ENCODE measurements at places on chromosomes 4 and X.

GRCh38 chr4:2768921-2769336 lies 12.8 kb upstream of the TNIP2 start:
- no peak for DNase-seq

DNA sequence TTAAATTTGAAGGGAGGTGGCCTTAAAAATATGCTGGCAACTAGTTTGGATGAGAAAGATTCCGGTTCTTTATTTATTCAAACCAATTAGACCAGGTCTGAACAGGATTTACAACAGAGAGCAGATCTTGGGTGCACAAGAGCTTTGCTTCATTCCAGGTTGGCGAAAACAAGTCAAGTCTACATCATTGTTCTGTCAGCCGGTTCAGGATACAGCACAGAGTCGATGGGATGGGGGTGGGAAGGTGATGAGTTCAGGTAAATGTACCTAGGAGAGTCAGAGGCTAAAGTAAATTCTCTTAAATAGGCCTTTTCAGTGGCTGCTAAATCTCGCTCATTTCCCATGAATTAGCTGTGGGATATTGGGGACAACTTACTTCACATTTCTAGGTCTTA lies 882 bp upstream of the STIM2 start:
- no peak for DNase-seq

GRCh38 chr4:1473718-1474117 lies 67.5 kb upstream of the NKX1-1 start:
- no peak for DNase-seq

- no peak for DNase-seq
These were observed 52.7 kb upstream of the TMPRSS11F start for GRCh38 chr4:68182382-68182820.

DNA sequence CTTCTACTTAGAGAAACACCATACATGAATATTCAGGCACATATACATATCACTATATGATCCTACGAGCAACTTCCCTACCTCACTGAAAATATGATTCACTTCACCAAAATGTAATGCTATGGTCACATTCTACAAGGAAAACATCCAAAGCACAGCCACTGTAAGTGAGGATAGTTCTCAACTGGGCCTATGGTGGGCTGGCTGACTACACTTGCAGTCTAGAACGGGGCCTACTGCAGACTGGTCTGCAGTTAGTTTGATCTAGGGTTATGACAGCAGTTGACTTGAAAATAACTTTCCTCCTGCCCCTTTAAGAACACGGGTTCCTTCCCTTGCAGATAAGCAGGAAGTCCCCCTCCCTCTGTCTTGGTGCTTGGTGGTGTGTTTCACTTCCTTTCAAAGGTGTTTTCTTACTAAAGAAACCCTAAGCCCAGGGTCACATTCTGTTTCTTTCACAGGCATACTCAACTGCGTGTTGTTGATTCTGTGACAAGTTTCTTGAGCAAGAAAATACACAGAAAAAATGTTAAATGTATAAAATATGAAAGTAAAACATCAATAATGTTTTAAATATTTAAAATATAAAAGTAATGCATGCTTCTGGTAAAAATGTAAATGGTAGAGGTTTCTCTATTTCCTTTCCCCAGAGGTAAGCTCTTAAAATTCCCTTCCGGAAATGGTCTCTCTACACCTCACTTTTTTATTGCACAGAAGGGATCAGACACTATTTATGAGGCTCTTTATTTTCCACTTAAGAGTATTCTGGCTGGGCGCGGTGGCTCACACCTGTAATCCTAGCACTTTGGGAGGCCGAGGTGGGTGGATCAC lies 18.0 kb upstream of the TMSB4X start:
- no peak for DNase-seq

DNA sequence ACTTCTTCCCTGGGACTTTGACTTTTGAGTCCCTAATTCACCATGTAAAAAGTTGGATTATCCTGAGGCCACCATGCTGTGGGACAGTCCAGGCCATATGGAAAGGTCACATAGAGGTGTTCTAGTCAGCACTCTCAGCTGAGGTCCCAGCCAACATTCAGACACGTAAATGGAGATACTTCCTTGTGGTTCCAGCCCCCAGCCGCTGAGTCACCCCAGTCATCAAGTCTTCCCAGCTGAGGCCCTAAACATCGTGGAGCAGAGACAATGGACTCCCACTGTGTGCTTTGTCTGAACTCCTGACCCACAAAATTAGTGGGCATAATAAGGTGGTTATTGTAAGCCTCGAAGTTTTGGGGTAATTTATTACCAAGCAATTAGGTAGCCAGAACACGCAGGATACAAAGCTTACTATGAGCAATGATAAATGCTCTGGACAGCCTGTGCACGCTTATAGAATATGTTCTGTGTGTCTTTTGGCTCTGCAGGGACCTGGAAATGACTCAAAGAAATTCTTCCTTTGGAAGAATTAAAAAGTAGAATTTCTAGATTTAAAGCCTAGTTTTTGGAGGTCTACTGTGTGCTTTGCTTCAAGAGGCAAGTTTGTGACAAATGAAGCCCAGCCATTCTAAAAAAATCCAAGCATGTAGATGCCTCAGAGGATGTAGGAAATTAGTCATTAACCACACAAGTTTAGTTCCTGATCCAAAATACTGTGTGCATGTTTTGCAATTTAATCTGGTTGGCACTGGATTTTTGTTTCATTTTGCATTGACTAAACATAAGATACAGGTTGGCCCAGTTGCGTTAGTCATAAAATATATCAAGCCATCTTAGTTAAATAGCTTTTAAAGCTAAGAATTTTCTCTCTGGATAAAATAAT lies 33.2 kb upstream of the SLC9A7 start:
- no peak for DNase-seq

- DNase-seq = no peak
These were observed 150.8 kb upstream of the DIPK2B start for GRCh38 chrX:45351478-45351877.

DNA sequence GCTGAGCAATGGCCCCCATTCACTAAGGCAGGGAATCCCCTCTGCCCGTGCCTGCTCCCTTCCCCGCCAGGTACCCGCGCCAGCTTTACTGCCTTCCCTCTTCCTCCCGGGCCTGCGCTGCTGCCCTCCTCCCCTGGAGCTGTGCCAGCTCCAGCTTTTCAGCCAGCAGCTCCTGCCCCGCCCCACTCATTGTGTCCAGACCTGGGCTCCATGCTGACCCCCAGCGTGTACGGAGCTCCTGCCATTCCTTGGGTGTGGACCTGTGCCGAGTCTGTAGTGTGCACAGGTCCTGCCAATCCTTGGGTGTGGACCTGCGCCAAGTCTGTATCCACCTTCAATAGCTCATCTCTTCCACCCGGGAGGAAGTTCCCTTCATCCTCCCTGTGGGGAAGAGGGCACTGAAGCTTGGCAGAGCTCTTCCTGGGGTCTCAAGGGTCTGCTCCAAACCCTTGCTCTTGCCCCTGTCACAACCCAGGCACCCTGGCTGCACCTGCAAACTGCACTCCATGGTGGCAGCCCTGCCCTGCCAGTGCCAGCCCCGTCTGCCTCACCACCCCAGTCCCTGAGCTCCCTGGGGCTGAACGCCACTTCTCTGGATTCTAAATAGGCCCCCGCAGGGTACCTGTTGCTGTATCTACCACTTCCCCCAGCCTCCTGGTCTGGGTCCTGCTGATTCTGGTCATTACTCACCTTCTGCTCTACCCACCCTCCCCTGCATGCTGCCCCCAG lies 63.9 kb downstream of the TRMT44 start:
- no peak for DNase-seq

- DNase-seq = no peak
These were observed 208.6 kb downstream of the VEGFC start for GRCh38 chr4:176584031-176584606.

- DNase-seq = no peak
These were observed 79.3 kb upstream of the BCOR start for GRCh38 chrX:40177117-40177430.
